ENCODE measurements at places on chromosomes 2 and 18.

DNA sequence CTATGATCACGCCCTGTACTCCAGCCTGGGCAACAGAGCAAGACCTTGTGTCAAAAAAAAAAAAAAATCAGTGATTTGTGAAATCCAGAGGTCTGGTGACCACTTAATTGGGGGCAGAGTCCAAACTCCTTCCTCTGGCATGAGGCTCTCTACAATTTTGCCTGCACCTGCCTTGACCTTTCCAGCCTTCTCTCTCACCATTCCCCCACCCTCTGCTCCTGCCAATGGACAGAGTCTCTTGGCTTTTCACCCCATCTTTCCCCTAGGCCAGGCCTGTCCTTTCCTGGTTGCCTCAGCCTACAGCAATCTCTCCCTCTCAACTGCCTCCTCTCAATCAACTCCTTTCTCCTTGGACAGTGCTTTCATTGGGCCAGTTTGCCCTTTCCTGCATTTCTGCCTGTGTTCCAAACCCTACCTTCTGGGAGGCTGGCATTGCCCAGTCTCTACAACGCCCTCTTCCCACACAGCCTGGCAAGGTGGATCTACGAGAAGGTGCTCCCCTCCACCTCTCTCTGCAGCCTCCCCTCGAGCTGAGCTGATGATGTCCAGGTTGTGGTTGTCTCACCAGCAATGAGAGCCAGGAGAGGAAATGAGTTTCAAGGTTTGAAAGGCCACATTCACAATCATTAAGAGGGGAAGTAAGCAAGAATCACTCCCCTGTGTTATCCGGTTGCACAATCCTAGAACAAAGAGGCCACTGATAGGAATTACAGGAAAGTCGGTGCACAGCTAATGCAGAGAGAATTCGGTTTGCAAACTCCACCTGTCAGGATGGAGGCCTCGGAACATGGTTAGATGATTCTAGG is 39.5 kb upstream of the NPAS2 start:
- peak; percentile 69 for DNase-seq

- no peak for DNase-seq
Measured at GRCh38 chr18:6719098-6719846, 10.2 kb upstream of the ARHGAP28 start.

- no peak for DNase-seq
Measured at GRCh38 chr2:164928101-164928673, 27.1 kb downstream of the SLC38A11 start.

GRCh38 chr2:191311-192190 is 72.3 kb downstream of the SH3YL1 start:
- DNase-seq, result no peak

DNA sequence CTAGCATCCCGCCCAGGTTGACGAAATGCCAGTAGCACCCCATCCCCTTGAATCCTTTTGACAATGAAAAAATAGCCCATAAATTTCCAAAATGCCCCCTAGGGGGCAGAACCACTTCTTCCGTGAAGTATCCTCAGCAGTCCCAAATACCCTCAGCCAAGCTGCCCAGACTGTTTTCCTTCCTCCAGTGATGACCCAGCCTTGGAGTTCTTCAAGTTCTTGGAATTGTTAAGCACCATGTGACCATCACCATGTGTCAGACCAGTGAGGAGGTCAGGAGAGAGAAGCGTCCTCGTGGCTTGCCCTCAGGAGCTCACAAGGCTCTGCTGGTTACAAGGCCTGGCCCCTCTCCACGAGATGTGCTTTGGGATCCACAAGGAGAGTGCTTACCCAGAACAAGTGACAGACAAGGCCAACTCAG is 1.4 kb upstream of the SLC23A3 start:
- DNase-seq, result peak; percentile 75

GRCh38 chr2:208489687-208490086 is 83.1 kb downstream of the PTH2R start:
- DNase-seq, result no peak

DNA sequence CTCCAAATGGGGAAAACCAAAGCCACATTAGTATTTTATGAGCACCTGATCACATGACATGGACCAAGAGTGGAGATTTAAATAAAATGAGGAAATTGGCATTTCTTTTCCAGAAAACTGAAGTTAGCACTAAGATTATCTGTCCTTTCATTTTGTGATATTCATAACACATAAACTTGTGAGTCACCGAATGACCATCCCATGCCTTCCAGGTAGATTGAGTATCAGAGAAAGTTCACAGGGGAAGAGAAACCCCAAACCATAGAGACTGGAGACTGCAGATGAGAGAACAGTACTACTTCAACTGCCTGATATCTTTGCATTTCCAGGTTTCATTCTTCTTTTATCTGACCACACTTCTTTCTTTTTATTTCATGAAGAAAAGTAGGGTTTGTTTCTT is 176.3 kb upstream of the LRP1B start:
- DNase-seq, result no peak

GRCh38 chr2:240224676-240225075 is 84.2 kb upstream of the OTOS start:
- peak; percentile 39 for DNase-seq

- DNase-seq, result peak; percentile 84
Measured at GRCh38 chr2:182506606-182507005, 79.8 kb upstream of the PDE1A start.

DNA sequence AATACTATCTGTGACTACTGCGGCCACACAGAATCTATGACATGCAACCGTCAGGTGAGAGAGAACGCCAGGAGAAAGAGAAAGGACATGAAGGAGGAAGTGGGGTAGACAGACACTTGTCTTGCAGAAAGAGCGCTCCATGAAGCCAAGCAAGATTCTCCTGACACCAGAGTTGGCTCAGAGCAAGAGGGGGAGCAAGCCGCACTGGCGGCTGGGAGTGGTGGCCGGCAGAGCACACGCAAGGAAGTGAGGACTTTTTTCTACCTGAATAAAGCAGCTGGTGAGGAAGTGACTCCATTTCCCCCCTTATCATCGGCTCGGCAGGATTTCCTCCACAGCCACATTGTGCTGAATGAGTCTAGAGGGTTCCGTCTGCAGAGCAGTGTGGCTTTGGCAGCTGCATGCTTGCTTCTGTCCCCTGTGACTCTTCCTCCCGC is 181.6 kb downstream of the BCL2 start:
- no peak for DNase-seq

DNA sequence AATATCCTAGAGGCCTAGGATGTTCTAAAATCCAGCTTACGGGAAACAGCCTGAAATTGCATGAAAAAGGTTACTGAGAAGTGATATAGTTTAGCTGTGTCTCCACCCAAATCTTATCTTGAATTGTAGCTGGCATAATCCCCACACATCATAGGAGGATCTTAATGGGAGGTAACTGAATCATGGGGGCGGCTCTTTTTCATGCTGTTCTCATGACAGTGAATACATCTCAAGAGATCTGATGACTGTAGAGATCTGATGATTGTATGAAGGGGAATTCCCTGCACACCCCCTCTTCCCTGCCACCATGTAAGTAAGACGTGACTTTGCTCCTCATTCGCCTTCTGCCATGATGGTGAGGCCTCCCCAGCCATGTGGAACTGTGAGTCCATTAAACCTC is 385.6 kb upstream of the ID2 start:
- no peak for DNase-seq

DNA sequence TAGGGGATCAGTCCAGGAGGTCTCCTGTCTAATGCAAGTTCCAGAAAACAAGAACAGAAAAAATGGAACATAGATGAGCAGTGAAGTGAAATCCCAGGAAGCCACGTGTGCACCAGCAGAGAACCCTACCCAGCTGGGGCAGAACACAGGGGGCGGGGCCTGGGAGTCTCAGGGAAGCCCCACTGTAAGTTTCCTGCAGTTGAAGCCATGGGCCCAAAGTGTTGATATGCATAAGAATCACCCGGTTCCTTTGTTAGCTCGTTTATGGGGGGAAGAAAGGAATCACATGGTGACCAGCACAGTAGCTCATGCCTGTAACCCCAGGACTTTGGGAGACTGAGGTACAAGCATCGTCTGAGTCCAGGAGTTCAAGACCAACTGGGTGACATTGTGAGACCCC is 131.3 kb downstream of the INO80D start:
- peak; percentile 4 for DNase-seq

- DNase-seq, result no peak
Measured at GRCh38 chr2:231315896-231316295, 79.6 kb upstream of the B3GNT7 start.

DNA sequence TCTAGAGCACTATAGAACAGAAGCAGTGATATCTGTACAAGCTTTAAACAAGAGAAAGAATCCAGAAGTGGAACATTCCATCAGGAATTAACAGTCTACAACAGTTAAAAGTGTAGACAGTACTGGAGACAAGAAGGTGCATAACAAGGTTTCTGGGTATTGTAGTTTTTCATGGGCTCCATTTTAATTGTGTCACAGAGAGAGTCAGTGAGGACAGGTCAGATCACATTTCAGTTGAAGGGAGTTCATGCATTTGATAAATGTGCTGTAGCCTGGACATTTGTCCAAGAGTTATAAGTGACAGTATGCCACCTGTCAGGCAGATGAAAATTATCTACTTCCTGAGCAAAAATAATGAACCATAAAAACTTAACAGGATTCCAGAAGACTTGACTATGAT is 328.6 kb downstream of the CNTNAP5 start:
- no peak for DNase-seq

- DNase-seq, result no peak
Measured at GRCh38 chr18:3067722-3068121, 54.8 kb upstream of the LPIN2 start.

- no peak for DNase-seq
Measured at GRCh38 chr2:47818777-47819176, 35.8 kb downstream of the MSH6 start.

GRCh38 chr18:79639072-79639829 is 40.4 kb upstream of the CTDP1 start:
- no peak for DNase-seq

- no peak for DNase-seq
Measured at GRCh38 chr18:69216321-69216720, 184.4 kb upstream of the DOK6 start.

DNA sequence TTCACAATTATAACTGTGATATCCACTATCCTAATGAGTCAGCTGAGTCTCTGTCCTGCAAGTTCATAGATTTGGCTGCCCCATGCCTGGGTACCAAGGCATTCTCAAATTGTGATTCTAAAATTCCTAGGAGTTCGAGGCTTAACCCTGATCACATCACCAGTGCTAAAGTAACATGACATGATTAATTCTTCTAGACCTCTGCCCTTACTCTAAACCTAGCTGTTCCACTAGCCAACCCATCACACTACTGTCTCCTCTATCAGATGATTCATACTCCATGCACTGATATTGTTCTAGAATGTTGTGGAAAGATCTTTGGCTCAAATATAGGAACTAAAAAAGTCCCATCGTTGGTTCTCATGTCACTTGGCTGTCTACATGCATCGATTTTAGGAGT is 487.6 kb downstream of the PIK3C3 start:
- DNase-seq, result peak; percentile 5

- DNase-seq, result no peak
Measured at GRCh38 chr18:37402735-37403099, 162.9 kb downstream of the CELF4 start.

DNA sequence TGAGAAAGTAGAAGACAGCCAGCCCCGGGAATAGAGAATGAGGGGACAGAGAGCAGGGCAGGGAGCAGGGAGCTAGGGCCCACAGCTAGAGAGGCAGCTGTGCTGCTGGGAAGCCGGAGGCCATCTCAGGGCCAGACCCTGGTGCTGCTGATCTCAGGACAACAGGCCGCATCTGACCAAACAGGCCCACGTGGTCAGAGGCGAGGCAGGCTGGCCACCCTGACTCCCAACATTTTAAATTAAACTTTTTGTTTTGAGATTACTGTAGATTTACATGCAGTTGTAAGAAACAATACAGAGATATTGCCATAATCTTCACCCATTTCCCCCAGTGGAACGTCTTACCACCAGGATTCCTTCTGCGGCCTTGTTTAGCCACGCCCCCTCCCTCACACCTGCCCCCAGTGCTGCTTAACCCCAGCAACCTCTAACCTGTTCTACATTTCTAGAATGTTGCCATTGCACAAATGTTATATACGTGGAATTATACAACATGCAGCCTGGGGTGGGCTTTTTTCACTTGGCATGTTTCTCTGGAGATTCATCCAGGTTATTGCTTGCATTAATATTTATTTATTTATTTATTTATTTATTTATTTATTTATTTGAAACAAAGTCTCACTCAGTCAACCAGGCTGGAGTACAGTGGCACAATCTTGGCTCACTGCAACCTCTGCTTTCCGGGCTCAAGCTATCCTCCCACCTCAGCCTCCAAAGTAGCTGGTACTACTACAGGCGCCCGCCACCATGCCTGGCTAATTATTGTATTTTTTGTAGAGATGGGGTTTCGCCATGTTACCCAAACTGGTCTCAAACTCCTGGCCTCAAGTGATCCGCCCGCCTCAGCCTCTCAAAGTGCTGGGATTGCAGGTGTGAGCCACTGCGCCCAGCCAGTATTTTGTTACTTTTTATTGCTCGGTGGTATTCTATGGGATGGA is 48.6 kb upstream of the GPR17 start:
- no peak for DNase-seq

DNA sequence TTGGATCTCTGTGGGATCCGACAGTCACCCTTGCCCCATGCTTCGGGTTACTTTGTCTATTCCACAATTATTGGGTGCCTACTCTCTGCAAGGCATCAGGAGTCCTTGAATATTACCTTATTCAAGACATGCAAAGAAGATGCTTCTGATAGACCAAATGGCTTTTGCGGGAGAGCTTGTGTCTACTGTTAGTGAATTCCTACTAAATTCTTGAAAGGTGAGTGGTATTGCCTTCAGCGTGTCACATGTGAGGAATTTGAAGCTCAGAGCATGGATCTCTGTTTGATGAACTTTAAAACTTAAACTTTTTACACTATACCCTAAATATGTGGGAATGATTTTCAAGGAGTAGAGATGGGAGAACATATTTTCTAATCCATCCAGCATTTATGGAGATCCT is 184.4 kb downstream of the LTBP1 start:
- DNase-seq, result peak; percentile 53

DNA sequence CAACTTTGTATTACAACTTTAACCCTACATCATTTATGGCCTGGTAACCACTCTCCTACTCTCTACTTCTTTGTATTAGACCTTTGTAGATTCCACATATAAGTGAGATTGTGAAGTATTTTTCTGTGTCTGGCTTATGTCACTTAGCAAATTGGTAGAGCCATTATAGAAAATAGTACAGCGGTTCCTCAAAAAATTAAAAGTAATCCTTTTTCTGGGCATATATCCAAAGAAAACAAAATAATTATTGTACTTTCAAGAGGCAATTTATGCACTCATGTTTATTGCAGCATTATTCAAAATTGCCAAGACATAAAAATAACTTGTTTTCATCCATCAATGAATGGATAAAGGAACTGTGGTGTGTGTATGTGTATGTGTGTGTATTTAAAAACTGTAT is 537.5 kb upstream of the FSIP2 start:
- no peak for DNase-seq

- DNase-seq, result no peak
Measured at GRCh38 chr2:162073888-162074631, at the start of gene DPP4. Gene DPP4, minus strand, starts transcription at chr2:162074215. Its CDS starts 234 bp downstream, at chr2:162073981.

GRCh38 chr2:239153806-239154591 is 246.8 kb downstream of the HDAC4 start:
- no peak for DNase-seq

GRCh38 chr2:26150243-26150642 is 22.6 kb upstream of the GAREM2 start:
- DNase-seq, result no peak
